Endodermal cell (in vitro differentiated cells): ENCODE measurements at places on chromosomes 5 and 9. TPM values are rescaled to one million over a fixed set of nuclear protein-coding genes. Genes with fewer than 3 reads are reported as not detected.
A peak's percentile ranks its signal among the peaks of the same experiment; 100 is the strongest.

The KCNMB1 gene
- total RNA-seq = 0.09 and 0.18 TPM in 2 replicates

The CCL27 gene
- not detected in 2 replicates for total RNA-seq

GRCh38 chr9:97564291-97565175 is 63.1 kb downstream of the TMOD1 start:
- peak; percentile 39 for DNase-seq

DNA sequence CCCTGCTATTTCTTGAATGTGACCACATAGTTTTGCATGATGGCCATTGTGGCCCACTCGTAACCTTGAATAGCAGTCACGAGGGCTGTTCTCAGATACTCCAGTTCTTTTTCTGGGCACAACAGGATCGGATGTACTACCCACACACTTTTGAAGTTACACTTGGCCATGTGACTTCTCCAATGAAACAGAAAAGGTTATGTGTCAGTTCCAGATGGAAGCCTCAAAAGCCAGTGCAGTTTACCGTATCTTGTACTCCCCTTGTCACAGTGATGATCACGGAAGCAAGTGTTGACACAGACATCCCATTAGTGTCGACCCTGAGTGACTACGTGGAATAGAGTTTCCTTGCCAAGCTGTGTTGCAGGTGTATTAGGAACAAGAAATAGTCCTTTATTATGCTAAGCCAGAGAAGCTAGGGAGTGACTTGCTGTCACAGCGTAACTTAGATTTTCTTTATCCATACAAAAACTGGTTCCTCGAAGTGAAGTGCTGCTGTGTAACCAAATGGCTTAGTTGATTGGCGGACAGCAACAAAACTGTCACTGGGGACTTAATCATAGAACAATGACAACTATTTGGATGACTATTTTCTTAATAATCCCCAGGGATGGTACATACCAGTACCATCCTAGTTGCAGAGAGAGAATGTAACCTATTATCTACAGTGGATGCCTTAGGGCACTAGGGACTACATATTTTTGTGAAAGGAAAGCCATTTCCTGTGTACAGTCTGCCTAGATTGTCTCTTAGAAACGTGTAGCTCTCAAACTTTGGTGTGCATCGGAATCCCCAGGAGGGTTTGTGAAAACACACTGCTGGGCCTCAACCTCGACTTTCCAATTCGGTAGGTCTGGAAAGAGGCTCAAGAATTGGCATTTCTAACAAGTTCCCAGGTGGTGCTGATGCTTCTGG is 90.1 kb upstream of the DMRT1 start:
- no peak for DNase-seq

GRCh38 chr5:170393235-170393634 is 4.1 kb upstream of the KCNMB1 start:
- DNase-seq = no peak

GRCh38 chr5:150137168-150137957 is 18.3 kb downstream of the PDGFRB start:
- peak; percentile 94 for DNase-seq

DNA sequence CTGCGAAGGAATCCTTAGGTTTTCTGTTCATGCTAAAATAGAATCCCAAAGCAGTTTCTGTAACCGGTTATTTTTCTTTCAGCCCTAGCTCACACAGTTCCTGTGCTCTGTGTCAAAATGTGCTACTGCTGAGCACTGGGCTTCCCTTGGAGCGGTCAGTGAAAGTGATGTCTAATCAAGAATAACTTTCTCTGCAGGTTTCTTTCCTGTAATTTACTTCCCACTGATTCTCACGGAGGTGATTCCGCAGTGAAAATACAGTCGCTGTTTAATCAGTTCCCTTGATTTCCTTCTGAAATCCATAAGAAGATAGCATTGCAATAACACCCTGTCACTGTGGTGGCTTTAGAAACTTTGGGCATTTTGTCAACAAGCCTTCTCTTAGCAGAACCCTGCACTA is 112.0 kb upstream of the ISL1 start:
- no peak for DNase-seq

DNA sequence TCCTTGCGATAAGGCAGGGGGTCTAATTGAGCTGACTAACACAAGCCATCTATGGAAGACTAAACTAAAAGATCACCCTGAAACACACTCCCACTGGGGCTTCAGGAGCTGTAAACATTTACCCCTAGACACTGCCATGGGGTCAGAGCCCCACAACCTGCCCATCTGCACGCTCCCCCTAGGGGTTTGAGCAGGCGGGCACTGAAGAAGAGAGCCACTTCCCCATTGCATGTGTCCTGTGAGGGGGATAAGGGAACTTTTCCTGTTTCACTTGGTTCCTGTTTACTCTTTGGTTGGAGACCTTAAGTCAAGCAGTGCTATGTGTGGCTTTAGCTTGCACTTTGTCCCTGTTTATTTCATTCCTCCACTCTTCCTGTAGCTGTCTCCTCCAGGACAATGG is 1929.5 kb upstream of the CDH9 start:
- peak; percentile 57 for DNase-seq

DNA sequence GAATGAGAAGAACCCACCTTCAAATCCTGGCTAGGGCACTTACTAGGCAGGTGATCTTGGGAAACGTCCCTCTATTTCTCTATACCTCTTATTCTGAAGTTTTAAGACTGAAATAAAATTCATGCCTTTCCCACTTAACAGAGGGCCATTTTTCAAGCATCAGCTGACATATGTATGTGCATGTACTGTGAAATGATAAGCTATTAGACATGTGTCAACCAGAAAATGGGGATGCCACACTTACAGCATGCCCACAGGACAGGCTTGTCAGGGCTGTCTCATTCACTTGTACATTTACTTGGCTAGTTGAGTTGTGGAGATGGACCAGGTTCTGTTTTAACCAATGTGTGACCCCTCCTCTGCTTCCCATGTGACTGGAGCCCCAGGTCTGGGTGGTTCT is 78.5 kb downstream of the C9orf152 start:
- DNase-seq = no peak
